ENCODE measurements at places on chromosomes 11 and 22.
A peak's percentile ranks its signal among the peaks of the same experiment; 100 is the strongest.

DNA sequence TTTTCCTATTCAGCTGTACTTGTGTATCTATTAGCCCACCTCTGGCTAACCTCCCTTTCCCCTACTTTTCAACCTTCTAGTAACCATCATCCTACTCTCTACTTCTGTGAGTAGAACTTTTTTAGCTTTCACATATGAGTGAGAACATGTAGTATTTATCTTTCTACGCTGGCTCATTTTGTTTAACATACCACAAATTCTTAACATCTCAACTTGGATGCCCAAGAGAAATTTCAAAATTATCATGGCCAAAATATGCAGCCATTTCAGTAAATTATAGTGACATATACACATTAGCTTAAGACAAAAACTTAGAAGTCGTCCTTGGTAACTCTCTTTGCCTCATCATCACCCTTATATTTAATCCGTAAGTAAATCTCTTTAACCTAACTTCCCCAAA lies 34.7 kb downstream of the LUZP2 start:
- DNase-seq, result no peak

- DNase-seq, result no peak
Measured at GRCh38 chr22:38345782-38346181, 28.5 kb upstream of the CSNK1E start.

DNA sequence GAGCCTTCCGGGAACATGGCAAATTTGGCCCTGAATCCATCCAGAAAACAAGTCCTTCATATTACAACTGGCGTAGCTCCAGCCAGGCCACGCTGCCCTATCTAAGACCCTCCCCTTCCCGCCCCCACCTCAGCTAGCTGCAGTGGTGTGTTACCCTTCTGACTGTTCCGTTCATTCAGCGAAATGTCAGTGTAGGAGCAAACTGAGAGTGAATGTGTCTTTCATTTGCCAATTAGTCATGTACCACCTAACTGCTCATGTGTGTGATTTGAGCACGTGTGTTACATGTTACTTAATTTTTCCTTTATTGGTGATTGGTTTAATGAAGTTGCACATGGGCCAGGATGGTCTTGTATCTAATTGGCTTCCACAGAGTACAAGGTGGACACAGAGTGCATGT lies 34.8 kb upstream of the POU2AF1 start:
- DNase-seq, result no peak

GRCh38 chr11:39304586-39304985 lies 2154.9 kb downstream of the LRRC4C start:
- no peak for DNase-seq

DNA sequence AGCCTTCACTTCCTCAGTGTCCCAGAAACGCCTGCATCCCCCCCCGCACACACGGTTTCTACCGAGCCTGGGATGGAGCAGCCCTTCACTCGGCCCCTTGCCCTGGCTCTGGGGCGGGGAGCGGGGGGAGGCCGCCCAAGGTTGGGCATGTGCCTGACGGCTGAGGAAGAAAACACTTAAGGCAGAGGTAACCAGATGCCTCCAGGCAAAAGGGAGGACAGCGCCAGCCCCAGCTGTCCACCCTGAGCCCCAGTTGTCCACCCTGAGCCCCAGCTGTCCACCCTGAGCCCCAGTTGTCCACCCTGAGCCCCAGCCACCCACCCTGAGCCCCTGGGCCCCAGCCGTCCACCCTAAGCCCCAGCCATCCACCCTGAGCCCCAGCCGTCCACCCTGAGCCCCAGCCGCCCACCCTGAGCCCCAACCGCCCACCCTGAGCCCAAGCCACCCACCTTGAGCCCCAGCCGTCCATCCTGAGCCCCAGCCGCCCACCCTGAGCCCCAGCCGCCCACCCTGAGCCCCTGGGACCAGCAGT lies 3.8 kb upstream of the TTLL8 start:
- no peak for DNase-seq

- no peak for DNase-seq
Measured at GRCh38 chr22:25395915-25396314, 168.6 kb upstream of the GRK3 start.

GRCh38 chr11:2099516-2100349 lies 39.5 kb downstream of the IGF2 start:
- no peak for DNase-seq

GRCh38 chr22:37068859-37069258 lies 17.3 kb downstream of the KCTD17 start:
- DNase-seq, result no peak

- no peak for DNase-seq
Measured at GRCh38 chr11:89736566-89736965, 26.5 kb downstream of the TRIM77 start.

GRCh38 chr11:121500275-121500674 lies 47.5 kb upstream of the SORL1-AS1 start:
- DNase-seq, result no peak

DNA sequence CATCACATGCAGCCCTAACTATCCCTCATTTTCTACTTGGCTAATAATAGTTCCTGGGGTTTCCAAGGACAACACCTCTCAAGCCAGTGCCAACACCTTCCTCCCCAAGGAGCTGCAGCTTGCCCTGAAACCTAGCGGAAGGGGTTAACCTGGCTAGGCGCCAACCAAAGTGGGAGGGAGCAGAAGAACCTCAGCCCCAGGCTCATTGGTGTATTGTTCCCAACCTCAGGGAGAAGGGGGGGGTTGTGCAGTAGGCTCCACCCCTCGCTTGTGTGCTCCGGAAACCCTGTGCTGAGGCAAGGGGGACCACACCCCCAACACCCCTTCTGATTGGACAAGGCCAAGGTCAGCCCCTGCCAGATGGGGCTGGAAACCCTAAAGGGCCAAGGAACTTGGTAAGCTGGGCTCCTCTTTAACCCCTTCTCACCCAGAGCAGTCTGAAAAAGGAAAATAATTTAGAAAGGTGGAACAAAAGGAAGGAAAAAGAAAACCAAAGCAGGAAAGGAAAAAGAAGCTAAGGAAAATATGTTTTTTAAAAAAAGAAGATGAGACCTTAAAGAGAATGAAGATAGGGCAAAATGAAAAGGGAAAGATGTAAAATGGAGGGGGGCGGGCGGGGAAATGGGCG lies 2.5 kb downstream of the MTA2 start:
- peak; percentile 86 for DNase-seq

DNA sequence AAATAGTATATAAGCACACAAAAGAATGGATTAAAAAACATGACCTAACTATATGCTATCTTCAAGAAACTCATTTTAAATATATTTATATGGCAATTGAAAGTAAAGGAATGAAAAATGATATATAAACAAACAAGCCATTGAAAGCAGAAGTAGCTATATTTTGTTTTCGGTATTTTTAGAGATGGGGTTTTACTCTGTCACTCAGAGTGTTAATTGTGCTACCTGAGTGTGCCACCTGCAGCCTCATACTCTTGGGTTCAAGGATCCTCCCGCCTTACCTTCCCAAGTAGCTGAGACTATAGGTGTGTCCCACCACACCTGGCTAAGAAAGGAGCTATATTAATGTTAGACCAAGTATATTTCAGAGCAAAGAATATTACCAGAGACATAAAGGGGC lies 624.1 kb downstream of the BUD13 start:
- DNase-seq, result no peak

DNA sequence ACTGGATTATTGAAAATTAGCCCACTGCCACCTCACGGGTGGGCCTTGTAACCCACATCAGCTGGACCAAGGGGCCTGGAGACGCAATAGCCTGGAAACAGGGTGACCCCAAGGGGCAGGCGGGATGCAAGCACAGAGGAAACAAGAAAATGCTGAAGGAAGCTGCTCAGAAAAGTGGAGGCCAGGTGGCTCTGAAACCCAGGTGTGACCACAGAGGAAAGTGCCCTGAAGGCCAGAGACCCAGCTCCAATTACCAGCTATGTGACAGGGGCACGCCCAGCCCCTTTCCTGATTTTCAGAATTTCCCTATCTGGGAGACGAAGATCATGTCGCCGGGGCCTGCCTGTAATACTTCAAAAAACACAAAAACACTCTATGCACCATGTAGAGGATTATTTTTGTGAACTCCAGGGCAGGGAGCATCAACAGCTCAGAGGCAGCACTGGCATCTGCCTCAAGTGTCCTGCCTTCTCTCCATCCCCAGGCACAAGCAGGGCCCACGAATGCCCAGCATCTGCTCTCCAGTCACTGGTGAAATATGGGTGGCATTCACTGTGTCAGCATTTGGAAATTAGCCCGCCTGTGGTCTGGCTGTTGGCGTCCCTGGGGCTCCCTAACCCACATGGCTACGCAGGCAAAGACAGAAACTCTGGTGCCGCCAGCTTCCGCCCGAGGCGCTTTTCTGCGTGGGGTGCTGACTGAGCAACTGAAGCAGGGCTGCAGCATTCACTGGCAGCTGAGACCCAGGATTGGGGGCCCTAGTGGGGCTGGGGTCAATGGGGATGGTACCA lies 6.3 kb downstream of the KCNJ1 start:
- DNase-seq, result no peak

DNA sequence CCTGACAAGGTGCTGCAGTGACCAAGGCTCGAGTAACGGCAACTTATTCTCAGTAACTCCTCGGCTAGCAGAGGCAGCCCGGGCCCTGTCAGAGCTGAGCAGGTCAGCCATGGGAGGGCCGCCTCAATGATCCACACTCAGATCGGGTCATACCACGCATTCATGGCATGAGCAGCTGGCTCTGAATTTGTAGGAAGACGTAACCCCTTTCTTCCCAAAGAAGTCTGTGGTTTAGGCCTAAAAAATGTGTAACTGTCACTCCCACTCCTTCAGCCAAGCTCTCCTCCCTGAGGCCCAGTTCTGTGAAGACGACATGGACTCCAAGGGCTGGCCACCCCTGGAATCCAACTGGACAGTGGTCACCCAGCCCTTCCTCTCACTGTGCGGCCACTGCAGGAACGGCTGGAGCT lies 30.0 kb downstream of the PPP2R1B start:
- no peak for DNase-seq
